ENCODE measurements at places on chromosomes 3 and 15. TPM values are rescaled to one million over a fixed set of nuclear protein-coding genes. Genes with fewer than 3 reads are reported as not detected.

BBS4 gene
- total RNA-seq = 16.8 TPM

FBLN2 gene
- total RNA-seq = 130 TPM

ZNF662 gene
- total RNA-seq = 4.8 TPM

PIGBOS1 gene
- 21.6 TPM for total RNA-seq

MED12L gene
- total RNA-seq = 0.83 TPM

KIAA1143 gene
- total RNA-seq = 28.2 TPM

TRPM1 gene
- total RNA-seq = not detected

SKOR1 gene
- 1.2 TPM for total RNA-seq

COLQ gene
- total RNA-seq = 1.2 TPM

DPPA2 gene
- total RNA-seq = not detected

ABHD17C gene
- total RNA-seq = 3.3 TPM

PLCH1 gene
- total RNA-seq = 0.50 TPM

FANCD2OS gene
- total RNA-seq = not detected

CACNA2D3 gene
- total RNA-seq = 2.5 TPM

CCDC12 gene
- total RNA-seq = 27.5 TPM

FGF12 gene
- 4.6 TPM for total RNA-seq

Data from esophagus muscularis mucosa (tissue), 4 donors.